ENCODE measurements at places on chromosomes 16 and 17.

- no peaks in the 10 kb centered on the region for H3K27me3 ChIP-seq
- H3K4me3 ChIP-seq, result no peak overlapping the region
- H3K4me1 ChIP-seq, result peaks cover 26% of the 10 kb centered on the region
- no peaks in the 10 kb centered on the region for H3K36me3 ChIP-seq
- H3K27ac ChIP-seq, result no peak overlapping the region
Observed at GRCh38 chr16:11530171-11530940, 56.4 kb downstream of the LITAF start.

DNA sequence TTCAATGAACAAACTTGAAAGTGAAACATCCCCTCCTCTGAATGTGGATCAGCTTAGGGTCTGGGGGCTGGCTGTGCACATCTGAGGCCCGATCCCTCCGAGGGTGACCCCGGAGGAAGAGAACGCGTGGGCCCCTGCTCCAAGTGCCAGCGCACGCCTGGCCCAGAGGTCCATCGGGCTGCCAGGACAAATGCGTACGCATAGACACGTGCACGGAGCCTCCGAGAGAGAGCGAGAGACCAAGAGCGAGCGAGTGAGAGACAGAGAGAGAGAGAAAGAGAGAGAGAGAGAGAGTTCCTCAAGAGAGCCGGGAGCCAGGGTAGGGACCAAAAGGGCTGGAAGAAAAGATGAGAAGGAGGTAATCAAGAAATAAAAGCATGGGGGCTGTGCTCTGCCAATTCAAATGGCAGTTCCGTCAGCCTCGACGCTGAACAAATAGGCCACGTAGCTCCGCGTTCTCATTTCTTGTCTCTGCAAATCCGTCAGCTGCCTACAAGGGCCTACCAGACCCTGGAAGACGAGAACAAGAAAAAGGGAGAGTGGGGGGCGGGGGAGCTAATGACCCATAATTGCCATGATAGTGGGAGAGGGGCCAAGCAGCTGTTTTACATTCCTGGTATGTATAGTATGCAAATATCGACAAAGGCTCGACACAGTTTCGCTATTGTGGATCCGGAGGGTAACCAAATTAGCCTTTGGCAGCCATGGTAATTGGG lies 435.3 kb upstream of the ZFHX3 start:
- H3K27ac ChIP-seq, result no peak overlapping the region
- no peaks in the 10 kb centered on the region for H3K36me3 ChIP-seq
- no peaks in the 10 kb centered on the region for H3K4me1 ChIP-seq
- peaks cover 61% of the 10 kb centered on the region for H3K27me3 ChIP-seq
- DNase-seq, result no peak

- H3K4me3 ChIP-seq, result no peak overlapping the region
- no peak for DNase-seq
- no peak overlapping the region for H3K27ac ChIP-seq
- H3K36me3 ChIP-seq, result peaks cover 9% of the 10 kb centered on the region
- no peaks in the 10 kb centered on the region for H3K27me3 ChIP-seq
- H3K4me1 ChIP-seq, result peaks cover 13% of the 10 kb centered on the region
Observed at GRCh38 chr16:23408242-23408822, 44.7 kb downstream of the COG7 start.

GRCh38 chr16:84234321-84235241 lies 5.2 kb downstream of the KCNG4 start:
- DNase-seq, result peak; percentile 6
- H3K27ac ChIP-seq, result no peak overlapping the region
- H3K4me1 ChIP-seq, result no peaks in the 10 kb centered on the region
- H3K36me3 ChIP-seq, result no peaks in the 10 kb centered on the region
- no peaks in the 10 kb centered on the region for H3K27me3 ChIP-seq

- no peaks in the 10 kb centered on the region for H3K27me3 ChIP-seq
- no peak overlapping the region for H3K27ac ChIP-seq
- no peak for DNase-seq
Observed at GRCh38 chr17:78431692-78431958, 53.2 kb downstream of the PGS1 start.

GRCh38 chr16:53855511-53855910 lies 151.6 kb downstream of the FTO start:
- 0 out of 2 replicates have a peak, but pooled peaks cover 5% of the 10 kb centered on the region for H3K36me3 ChIP-seq
- no peak overlapping the region for H3K4me3 ChIP-seq
- DNase-seq, result no peak
- no peak overlapping the region for H3K27ac ChIP-seq

- no peak for DNase-seq
- no peaks in the 10 kb centered on the region for H3K36me3 ChIP-seq
- H3K27ac ChIP-seq, result peak overlapping the region; percentile 46
- no peak overlapping the region for H3K4me3 ChIP-seq
- no peaks in the 10 kb centered on the region for H3K27me3 ChIP-seq
Observed at GRCh38 chr17:68184816-68185436, 62.9 kb upstream of the AMZ2 start.

- H3K4me1 ChIP-seq, result peaks cover 51% of the 10 kb centered on the region
- no peak for DNase-seq
- no peaks in the 10 kb centered on the region for H3K27me3 ChIP-seq
- no peak overlapping the region for H3K4me3 ChIP-seq
- H3K36me3 ChIP-seq, result peaks cover 26% of the 10 kb centered on the region
Observed at GRCh38 chr17:75846692-75847613, 2.7 kb upstream of the UNC13D start.

DNA sequence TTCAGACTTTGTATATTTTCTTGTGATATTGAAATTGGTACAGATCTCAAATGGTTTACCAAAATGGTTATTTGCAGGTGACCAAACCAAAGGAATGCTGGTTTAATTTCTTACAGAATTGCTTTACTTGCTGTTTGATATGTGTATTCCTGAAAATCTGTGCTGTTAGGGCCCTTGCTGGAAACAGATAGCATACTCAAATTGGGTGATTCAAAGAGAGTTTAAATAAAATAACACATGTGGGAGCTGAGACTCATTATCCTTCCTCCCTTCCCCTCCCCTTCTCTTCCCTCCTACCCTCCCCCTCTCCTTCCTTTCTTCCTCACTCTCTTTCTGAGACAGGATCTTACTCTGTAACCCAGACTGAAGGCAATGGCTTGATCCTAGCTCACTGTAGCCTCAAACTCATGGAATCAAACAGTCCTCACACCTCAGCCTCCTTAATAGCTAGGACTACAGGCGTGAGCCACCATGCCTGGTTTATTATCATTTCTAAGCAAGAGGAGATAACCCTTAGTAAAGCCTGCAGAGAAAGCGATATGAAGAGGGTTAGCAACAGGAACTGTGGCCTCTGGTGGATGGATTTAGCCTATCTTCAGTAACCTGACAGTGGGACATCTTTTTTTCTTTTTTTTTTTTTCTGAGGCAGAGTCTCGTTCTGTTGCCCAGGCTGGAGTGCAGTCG lies 141.9 kb downstream of the BCAS3 start:
- no peaks in the 10 kb centered on the region for H3K36me3 ChIP-seq
- H3K4me1 ChIP-seq, result no peaks in the 10 kb centered on the region
- no peak overlapping the region for H3K27ac ChIP-seq
- no peaks in the 10 kb centered on the region for H3K27me3 ChIP-seq

DNA sequence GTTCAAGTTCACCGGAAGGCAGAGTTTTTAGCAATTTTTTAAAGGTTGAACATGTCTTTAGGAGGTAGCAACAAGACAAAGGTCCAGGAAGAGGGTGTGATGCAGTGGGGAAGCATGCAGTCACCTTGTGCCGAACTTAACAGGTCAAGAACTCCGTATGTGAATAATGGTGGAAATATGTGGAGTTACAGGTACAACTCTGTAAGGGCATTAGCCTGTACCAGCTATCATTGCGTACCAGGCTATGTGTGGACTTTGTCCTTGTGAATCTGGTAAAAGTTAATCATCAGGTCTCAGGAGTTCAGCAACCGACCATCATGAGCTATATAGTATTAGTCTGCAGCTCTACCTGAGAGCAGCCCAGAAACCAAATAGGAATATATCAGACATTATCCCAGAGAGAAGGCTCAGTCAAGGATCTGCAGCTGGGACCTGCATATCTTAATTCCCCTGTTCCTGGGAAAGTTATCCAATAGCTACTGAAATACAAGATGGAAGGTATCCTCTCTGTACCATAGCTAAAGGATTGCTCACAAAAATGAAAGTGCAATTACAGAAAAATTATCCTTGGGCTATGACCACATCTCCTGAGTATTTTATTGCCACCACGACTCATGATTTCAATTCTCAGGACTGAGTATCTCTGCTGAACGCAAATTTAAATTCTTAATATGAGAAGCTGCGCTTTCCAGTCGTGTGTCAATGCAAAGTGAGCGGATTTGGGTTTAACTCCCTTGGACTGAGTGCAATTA lies 469.3 kb downstream of the CDH13 start:
- peaks cover 8% of the 10 kb centered on the region for H3K27me3 ChIP-seq
- no peak for DNase-seq
- H3K4me1 ChIP-seq, result no peaks in the 10 kb centered on the region
- H3K27ac ChIP-seq, result no peak overlapping the region
- H3K36me3 ChIP-seq, result no peaks in the 10 kb centered on the region

All from PC-9 (cell line).